Stimulated activated CD4-positive, alpha-beta T cell treated with anti-CD3 and anti-CD28 coated beads, Interleukin-2, amount 100 ng/mL, for 48 hours (primary cell): ENCODE measurements at places on chromosomes 2 and 18.
A peak's percentile ranks its signal among the peaks of the same experiment; 100 is the strongest.

DNA sequence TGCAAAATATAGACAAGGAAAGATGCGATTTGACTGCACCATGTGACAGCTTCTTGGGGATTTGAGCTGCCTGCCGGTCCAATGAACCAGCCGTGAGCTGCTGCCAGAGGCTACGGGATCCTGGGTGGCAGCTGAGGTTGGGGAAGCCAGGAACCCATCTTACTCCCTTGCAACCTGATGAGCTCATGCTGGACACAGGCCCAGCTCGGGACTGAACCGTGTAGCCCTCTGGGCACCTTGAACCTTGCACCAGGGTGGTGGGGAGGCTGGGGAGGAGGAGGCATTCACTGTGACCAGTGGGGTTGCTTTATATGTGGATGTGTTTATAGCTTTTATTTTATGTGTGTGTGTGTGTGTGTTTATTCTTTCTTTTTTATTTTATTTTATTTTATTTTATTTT is 9.1 kb downstream of the ALPI start:
- no peak for DNase-seq

DNA sequence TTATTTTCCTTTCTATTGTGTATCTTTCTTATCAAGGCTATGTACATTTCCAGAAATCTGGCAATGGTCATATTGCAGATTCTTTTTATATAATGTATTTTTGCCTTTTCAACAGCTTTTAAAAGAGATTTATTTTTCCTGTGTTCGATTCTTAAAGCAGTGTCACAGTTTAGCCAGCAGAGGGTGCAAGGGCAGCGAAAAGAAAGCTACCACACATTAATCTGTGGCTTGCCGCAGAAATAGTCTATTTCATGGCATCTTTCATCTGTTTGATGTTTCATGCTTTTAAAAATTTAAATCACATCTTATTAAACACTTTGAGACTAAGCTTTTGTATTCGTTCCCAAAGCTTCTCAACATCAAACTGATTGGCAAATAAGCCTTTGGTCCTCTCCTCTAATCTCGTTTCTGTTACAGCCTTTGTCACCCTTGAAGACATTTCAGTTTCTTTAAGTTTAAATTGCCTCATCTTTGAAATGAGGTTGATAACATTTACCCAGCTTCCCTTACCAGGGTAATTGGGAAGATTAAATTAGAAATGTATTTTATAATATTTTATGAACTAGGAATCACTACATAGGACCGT is 73.3 kb downstream of the PIK3C3 start:
- peak; percentile 15 for DNase-seq

DNA sequence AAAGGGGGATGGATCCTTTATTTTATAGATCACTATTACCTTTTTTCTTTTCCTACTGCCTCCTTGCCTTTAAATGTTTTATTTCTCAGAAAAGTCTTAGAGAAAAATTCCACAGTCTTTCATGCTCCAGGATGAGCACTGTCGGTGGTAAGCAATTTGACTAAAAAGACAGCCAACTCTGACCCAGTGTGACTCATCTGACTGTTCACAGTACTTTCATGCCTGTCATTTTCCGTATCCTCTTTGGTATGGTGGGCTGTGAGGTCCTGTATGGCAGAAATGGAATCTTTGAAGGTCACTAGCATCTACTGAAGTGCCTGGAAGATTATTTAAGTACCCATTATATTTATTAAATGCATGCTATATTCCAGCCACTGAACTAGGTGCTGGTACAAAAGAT is 2.1 kb upstream of the RFTN2 start:
- DNase-seq, result no peak

DNA sequence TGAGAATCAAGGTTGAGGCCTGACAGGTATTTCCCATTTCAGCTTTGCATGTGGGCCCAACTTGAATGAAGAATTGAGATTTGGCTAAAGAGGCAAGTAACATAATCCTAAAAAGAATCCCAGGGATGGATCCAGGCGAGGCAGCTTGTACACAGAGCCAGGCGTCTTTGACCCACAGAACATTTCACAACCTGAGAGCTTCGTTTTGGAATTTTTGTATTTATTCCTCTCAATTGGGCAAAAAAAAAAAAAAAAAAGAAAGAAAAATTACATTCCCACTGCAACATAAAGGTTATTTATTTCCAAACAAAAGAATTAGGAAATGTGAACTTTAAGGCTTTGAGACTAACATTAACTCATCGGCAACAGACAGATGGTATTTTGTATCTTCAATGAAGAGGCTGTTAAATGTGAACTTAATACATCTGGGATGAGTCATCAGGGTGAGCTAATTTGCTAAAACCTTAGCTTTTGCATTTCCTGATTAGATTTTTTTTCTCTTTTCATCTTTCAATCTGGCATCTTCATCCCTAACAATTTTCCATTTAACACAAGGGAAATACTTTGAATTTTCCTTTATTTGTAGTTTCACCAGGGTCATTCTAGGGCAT is 478.5 kb upstream of the TNP1 start:
- no peak for DNase-seq

DNA sequence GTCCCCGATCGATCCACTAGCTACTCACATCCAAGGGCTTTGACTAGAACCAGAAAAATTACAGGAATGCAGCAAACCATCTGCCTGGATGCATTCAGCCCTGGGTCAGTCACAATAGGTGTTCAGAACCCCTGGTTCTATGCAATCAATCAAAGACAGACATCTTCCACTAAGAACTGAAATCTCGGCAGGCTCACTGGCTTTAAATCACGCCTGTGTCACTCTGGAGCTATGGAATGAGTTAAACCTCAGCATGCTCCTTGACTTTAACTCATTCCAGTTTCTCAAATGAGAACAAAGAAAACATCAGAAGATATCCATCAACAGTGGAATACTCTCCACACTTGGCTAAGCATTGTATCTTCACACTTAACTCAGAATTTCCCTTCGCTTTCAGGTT is 68.1 kb upstream of the SPTBN1 start:
- DNase-seq, result no peak

GRCh38 chr2:32591669-32592463 is 36.0 kb upstream of the TTC27 start:
- no peak for DNase-seq

GRCh38 chr2:64629875-64630274 is 23.8 kb downstream of the SERTAD2 start:
- DNase-seq, result no peak

DNA sequence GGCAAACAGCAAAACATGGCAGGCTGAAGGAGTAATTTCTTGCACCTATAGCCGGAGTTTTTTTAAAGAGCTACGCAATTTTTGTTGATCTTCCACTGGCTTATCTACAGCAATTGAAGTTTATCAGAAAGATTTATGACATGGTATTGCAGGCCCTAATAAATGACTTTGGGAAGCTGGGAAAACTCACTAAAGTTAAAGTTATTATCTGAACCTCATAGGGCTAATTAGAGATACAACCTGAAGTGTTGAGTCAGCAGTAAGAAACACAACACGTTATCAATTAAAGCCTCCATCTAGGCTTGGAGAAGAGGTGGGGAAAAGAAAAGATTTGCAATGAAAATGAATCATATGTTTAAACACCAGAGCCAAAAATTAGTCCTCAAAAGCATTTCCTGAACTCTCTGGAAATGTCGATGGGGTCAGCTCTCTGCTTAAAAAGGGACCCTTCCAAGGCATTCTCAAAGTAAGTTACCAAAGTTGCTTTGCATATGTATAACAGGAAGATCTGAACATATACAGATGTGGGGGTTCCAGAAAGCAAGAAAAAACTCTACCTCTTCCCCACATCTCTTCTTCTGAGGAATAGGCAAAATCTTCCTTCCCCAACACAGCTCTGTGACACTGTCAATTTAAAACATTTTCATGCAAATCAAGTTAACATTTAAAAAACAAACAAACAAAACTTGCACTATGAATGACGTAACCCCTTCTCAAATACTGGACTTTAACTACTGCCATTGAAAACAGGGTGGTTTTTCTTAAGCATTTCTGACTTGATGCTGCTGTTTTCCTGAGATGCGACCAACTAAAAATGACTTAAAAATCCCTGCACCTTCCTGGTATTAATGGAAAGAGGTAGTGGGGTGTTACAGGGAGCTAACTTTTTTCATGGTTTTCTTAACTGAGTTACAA is 915.6 kb downstream of the NRXN1 start:
- no peak for DNase-seq

DNA sequence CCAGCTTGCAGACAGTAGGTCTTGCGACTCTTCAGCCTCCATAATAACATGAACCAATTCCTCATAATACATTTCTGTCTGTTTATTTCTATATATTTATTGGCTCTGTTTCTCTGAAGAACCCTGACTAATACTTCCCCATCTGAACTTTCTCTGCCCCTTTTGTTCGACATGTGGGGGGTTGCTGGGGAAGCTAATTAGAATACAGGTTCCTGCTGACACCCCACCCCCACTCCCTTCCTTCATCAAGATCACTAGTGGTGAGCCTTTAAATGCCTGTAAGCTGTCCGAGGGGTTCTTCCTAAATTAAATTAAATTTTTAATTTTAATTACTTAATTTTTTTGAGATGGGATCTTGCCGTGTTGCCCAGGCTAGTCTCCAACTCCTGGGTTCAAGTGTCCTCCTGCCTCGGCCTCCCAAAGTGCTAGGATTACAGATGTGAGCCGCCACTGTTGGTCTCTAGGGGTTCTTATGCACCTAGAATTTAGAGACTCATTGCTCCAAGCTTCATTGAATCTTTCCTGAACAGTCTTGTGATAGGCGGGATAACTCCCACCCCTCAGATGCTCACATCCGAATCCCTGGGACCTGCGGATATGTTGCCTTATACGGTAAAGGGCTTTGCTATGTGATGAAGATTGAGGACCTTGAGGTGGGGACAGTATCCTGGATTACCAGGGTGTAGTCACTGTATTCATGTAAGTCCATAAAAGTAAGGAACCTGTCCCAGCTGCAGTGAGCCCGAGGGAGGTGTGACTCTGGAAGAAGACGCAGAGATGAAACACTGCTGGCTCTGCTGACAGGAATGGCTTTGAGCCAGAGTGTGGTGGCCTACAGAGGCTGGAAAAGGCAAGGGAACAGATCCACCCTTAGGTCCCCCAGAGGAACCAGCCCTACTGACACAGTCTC is 26.2 kb downstream of the HPCAL1 start:
- no peak for DNase-seq

DNA sequence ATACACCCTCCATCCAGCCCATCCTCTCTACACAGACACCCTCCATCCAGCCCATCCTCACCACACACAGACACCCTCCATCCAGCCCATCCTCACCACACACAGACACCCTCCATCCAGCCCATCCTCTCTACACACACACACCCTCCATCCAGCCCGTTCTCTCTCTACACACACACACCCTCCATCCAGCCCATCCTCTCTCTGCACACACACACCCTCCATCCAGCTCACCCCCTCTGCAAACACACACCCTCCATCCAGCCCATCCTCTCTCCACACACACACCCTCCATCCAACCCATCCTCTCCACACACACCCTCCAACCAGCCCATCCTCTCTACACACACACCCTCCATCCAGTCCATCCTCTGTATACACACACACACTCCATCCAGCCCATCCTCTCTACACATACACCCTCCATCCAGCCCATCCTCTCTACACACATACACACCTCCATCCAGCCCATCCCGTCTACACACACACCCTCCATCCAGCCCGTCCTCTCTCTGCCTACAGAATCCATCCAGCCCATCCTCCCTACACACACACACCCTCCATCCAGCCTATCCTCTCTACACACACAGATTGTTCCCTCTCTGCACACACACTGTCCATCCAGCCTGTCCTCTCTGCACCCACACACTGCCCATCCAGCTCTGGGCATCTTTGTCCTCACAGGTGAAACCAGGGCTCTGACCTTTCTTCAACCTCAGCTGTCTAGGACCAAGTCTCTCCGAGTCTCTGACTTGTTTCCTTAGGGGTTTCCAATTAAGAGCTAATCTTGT is 81.2 kb downstream of the EIPR1 start:
- DNase-seq, result no peak

GRCh38 chr2:221529943-221530652 is 42.0 kb downstream of the EPHA4 start:
- no peak for DNase-seq

- no peak for DNase-seq
Measured at GRCh38 chr18:67451960-67452359, 64.6 kb downstream of the DSEL start.

DNA sequence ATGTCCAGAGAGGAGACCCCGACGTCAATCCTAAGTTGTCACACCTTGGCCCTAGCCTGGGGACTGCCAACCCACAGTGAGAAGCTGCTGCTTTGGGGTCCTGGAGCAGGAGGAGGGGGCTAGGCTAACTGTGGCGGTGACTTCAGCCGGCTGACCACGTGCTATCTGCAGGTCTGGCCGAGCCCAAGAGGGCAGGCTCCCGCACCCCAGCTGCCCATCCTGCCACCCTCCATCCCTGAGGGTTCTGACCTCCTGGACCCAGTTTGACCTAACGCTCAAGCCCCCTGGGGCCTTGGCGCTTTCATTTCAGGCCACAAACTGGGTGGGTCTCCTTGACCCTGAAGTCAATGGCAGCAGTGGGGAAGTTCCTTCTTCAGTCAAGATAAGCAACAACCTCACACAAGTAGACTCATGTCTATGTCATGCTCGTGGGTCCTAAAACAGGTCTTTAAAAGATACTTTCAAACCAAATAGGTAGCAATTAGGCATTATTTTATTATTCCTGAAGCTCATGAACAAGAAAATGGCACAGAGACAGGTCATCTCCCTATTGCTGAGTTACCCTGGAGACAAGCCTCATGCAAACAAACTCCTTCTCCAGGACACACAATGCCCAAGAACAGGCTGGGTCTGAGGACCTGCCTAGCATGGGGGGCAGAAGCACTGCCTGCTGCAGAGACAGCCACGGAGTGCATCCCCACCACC is 2.3 kb downstream of the HES6 start:
- no peak for DNase-seq

- DNase-seq, result no peak
Measured at GRCh38 chr2:149152469-149152953, 114.0 kb downstream of the LYPD6B start.

DNA sequence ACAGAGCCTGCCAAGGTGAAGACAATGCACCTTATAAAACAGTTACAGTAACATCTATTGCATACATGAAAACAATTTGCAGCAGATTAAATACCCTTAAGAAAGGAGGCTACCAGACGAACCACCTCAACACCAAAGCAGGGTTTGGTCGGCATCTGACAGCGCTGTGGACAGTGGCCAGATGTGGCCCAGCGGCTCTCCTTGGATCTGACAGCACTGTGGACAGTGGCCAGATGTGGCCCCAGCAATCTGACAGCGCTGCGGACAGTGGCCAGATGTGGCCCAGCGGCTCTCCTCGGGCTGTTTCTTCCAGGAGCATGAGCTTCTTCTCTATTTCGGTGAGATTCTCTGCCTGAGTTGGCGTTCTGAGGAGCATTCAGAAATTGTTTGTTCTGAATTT is 211.6 kb downstream of the ANKRD30B start:
- DNase-seq, result no peak

GRCh38 chr2:237708961-237709360 is 81.6 kb downstream of the LRRFIP1 start:
- DNase-seq, result no peak

- no peak for DNase-seq
Measured at GRCh38 chr2:196729418-196729817, 70.1 kb downstream of the GTF3C3 start.

GRCh38 chr2:37809525-37809924 is 115.6 kb upstream of the RMDN2 start:
- DNase-seq, result no peak

GRCh38 chr2:120271711-120272379 is 19.2 kb downstream of the RALB start:
- DNase-seq, result no peak
